H1 (cell line): ENCODE measurements at places on chromosomes 1 and 21.

DNA sequence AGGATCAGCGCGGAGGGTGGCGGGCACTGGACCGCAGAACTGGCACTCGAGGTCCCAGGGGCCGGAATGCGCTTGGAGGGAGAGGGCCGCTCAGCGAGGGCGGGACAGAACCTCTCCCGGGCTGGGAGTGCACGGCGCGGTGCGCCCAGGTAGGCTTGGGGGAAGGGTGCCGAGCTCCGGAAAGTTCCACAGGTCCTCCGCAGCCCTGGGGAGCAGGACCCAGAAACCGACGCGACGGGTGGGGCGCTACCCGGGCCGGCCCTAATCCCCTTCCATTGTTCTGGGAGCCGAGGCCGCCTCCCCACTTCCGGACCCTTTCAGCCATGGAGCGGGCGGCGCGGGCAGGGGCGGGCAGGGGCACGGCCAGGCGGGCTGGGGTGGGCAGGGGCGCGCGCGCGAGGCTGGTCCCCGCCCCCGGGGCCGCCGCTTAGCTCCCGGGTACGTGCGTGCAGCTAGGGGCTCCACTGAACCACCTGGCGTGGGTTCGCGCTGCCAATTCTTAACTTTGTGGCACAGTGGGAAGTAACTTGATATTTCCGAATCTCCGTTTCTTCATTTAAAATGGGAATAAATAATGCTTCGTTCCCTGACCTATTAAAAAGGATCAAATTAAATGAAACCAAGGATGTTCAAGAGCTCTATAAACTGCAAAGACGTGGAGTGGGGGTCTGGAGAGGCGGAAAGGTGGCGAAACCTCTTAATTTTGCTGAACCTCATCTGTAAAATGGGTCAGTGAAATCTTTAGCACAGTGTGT, 20.7 kb downstream of the LGR6 start:
- no peak for DNase-seq

- no peak for DNase-seq
These were observed 19.4 kb downstream of the PLEKHA6 start for GRCh38 chr1:204340081-204340889.

GRCh38 chr1:119114786-119115185, 25.7 kb downstream of the WARS2 start:
- DNase-seq = no peak

GRCh38 chr21:43619856-43620255, 39.4 kb downstream of the HSF2BP start:
- no peak for DNase-seq

- DNase-seq = no peak
These were observed 46.8 kb upstream of the TSPAN2 start for GRCh38 chr1:115136106-115136505.

DNA sequence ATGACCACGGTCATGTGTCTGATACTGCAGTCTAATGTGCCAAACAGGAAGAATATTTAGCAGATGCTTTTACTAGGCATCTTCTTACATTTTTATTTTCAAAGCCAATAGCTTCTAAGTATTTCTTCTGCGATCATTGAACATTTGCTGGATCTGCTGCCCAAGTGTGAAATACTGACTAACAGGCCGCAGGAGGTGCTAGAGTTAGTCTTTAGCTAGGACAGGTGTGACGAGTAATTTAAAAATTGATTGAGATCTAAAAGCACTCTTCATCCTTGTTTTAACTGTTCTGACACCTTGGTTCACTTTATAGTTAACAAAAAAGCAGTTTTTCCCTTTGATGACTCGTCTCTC, 748 bp upstream of the FAM78B start:
- DNase-seq = no peak

DNA sequence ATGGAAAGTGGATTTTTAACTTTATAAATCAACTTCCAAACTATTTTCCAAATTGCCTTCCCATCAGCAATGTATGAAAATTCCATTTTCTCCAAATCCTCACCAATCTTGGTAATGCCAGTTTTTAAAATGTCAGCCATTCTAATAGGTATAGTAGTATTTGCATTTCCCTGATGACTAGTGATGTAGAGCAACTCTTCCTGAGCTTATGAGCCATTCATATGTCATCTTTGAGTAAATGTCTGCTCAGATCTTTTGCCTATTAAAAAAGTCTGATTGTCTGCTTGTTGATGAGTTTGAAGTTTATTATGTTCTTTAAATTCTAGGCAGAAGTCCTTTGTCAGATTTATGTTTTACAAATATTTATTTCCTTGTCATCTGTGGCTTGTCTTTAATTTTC, 54.7 kb downstream of the KDM1A start:
- DNase-seq = no peak

- DNase-seq = no peak
These were observed 21.9 kb upstream of the EPS8L3 start for GRCh38 chr1:109785446-109786111.

- no peak for DNase-seq
These were observed 59.0 kb upstream of the BCAR3 start for GRCh38 chr1:93740601-93741031.

GRCh38 chr1:56070601-56071000, 508.8 kb downstream of the PLPP3 start:
- no peak for DNase-seq
